Activated CD8-positive, alpha-beta memory T cell treated with anti-CD3 and anti-CD28 coated beads, Interleukin-2, amount 10 ng/mL, durations not matched to agents 7 days and 5 days (primary cell): ENCODE measurements at places on chromosomes 16 and 17.
A peak's percentile ranks its signal among the peaks of the same experiment; 100 is the strongest.

- no peak for DNase-seq
Measured at GRCh38 chr17:55366020-55366481, 55.6 kb downstream of the MMD start.

DNA sequence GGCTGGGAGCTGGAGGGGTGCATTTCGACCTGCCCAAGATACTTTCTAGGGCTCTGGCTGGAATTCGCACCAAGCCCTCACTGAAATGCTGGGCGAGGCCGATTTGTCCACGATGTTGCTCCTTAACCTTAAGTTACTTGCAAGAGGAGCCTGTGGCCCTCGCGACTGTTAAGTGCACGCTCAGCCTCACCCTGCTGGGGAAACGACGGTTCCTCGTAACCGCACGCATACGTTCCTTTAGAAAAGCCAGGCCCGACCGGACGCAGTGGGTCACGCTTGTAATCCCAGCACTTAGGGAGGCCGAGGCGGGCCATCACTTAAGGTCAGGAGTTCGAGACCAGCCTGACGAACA is 607 bp upstream of the NCOR1 start:
- peak; percentile 69 for DNase-seq

- DNase-seq, result no peak
Measured at GRCh38 chr16:1290860-1291575, 18.4 kb upstream of the UBE2I start.

GRCh38 chr16:15542734-15543347 is 100.1 kb downstream of the MARF1 start:
- DNase-seq, result no peak

DNA sequence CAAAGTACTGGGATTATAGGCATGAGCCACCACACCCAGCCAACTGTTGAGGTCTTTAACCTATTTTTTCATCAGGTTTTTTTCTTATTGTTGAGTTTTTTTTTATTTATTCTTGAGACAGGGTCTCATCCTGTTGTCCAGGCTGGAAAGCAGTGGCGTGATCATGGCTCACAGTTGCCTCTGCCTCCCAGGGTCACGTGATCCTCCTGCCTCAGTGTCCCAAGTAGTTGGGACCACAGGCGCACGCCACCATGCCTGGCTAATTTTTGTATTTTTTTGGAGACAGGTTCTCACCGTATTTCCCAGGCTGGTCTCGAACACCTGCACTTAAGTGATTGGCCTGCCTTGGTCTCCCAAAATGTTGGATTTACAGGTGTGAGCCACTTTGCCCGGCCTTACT is 95.9 kb downstream of the BCAS3 start:
- no peak for DNase-seq

DNA sequence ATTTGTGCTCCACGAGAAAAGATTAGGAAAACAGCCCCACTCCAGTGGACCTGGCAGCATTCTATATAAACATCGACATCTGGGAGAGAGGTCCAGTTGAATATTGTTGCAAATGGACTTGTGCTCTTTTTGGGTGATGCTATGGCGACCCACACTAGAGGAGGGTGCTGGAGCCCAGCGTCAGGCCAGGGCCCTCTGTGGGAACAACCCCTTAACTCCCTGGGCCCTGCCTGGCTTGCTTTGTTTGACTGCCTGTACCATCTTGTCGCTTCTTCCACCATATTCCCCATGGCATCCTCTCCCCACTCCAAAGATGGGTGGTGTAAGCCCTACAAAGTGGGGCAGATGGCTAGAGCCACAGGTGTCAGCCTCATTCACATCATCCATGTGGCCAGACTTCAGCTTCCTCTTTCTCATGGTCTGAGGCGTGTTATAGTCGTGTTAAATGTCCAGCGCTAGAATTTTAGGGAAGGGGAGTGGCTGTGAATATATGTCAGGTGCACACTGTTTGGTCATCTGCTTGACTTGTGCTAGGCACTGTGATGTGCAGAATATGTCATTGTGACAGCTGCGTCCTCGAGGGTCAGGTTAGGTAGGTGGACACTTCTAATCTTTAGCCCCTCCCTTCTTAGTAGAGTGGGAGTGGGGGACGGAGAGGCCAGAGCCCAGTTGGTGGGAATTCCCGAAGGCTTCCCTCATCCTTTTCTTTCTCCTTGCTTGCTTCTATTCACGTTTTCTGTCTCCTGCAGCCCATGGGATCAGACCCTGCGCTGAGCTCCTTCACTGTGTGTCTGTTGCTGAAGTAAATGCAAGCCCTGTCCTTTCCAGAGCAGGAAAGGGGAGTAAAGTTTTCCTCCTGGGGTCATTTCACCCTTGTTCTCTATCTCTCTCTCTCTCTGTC is 49.8 kb downstream of the MPRIP start:
- no peak for DNase-seq

GRCh38 chr17:59124665-59125064 is 18.0 kb upstream of the TRIM37 start:
- no peak for DNase-seq

GRCh38 chr17:3968886-3969524 is 4.8 kb upstream of the ATP2A3 start:
- DNase-seq, result no peak

- DNase-seq, result peak; percentile 62
Measured at GRCh38 chr16:68539711-68540239, 684 bp downstream of the ZFP90 start.

DNA sequence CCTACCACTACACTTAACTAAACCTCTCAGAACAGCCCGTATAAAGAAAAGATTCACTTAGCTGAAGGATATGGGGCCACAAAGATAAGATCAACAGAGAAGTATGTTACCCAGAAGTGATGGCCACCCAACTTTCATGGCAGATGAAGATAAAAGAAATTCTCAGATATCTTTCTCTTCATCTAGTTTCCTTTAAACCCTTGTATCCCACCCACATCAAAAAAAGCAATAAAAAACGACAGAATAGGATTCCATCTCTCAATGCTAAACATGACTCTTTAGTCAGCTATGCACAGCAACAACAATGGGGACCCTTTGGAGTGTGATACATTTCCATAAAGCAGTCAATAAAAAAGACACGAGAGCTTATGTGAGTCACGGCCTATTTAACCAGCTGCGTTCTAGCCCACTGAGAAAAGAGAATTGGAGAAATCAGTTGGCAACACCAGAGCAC is 86.6 kb downstream of the SNX11 start:
- no peak for DNase-seq

DNA sequence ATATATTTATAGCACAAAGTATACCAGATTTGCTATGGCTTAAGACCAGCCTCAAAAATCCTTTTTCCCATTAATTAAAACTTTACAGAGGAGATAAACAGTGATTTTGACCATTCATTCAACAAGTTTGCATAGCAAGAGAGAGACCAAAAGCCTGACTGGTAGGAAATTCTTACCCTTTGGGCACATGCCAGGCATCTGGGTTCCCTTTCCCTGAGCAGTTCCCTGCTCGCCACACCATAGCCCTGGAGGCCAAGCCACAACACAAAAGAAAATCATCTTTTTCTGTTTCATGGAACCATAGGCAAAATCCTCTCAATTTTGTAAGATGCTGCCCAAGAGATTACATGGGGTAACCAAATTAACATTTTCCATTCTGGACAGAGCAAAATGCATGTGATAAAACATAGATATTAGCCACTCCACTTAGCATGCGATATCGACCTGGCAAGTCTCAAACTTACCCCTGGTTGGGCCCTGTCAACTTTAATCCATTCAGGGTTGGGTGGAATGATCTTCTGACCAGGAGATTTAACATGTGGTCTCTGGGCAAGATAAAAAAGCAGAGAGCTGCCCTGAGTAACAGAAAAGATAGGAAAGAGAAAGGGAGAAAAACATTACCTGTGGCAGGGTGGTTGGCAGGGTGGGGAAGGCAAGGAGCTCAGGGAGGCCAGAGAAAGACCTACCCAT is 57.6 kb upstream of the B4GALNT2 start:
- no peak for DNase-seq

- DNase-seq, result no peak
Measured at GRCh38 chr16:1610899-1611632, 806 bp downstream of the IFT140 start.

DNA sequence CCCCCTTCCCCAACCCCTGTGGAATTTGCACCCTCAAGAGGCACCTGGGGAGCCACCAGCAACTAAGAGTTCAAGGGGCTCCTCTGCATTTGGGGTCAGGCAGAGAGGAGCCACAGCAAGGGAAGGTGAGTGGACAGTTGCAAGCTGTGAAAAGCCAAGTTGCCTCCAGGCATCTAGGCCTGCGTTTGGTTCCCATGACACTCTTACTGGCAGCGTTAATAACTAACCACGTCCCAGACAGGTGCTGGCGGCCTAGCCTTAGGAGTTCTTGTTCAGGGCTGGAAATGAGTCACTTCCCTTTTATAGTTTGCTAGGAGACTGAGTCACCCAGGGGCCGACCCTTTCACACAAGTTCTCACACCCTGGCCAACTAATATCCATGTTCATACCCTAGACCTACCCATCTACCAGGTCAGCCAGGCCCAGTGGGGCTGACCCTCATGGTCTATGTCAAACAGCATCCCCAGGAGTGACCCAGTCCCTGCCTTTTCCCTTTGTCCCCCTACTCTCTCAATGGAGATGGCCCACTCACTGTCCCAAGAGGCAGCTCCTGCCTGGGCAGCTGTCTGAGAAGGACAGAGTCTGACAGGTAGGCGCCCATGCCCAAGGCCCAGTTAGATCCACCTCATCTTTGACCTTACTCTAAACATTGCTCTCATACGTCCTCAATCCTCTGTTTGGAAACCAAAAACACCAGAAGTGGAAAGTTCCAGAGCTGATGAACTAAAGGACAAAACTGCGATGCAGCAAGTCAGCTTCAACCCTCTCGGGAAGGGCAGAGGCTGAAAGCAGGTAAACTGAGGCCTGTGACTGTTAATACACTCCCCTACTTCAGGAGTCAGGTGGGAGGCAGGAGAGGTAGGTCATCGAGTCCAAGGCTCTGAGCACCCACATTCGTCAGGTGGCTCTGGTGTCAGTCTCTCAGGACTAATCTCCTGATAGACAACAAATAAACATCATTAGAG is 300.6 kb downstream of the SOX9 start:
- DNase-seq, result peak; percentile 52

DNA sequence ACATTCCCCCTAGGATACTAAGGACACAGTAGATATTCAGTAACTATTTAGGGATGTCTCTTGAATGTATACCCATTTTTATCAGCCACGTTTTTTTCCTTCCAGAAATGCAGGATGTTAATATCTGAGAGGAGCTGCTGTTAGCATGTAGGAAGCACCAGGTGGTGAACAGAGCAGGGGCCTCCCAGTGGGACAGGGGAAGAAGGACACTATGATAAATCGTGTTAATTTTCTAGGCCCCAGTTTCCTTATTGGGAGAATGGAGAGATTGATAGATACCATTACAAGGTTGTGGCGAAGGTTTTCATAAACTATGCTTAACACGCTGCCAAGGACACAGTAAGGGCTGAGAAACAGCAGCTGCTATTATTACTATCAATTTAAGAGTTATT is 45.4 kb downstream of the PRSS54 start:
- DNase-seq, result no peak

DNA sequence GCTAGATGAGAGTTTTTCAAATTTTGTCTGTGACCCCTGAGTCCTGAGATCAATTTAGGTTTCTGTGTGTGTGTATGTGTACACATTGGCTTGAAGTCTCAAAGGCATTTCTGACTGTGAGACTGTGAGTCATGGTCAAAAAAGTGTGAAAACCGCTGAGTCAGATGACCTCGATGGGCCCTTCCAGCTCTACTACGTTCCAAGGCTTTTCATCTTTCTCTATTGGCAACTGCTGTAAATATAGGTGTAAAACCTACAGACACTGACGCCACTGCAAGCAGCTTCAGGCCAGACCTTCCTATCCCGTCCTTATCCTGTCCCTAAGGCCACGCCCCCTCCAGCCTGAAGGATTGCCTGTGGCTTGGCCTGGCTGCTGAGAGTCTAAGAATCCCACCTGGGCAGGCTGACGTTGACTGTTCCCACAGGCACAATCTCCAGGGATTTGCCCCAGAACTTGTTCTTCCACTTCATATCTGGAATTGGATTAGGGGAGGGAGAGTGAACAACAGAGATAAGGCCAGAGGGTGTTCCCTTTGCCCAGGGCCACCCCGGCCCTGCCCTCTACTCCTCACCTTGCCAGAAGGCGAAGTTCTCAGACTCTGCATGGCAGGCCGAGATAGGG is 11.3 kb downstream of the OSBPL7 start:
- peak; percentile 63 for DNase-seq
